ENCODE measurements at places on chromosomes 11 and 22. TPM values are rescaled to one million over a fixed set of nuclear protein-coding genes. Genes with fewer than 3 reads are reported as not detected.

GRCh38 chr22:49676783-49677494 is 150.7 kb downstream of the BRD1 start:
- no peak overlapping the region for H3K4me3 ChIP-seq
- H3K4me1 ChIP-seq, result no peaks in the 10 kb centered on the region
- H3K27me3 ChIP-seq, result no peaks in the 10 kb centered on the region
- no peak overlapping the region for H3K27ac ChIP-seq
- DNase-seq, result no peak

DNA sequence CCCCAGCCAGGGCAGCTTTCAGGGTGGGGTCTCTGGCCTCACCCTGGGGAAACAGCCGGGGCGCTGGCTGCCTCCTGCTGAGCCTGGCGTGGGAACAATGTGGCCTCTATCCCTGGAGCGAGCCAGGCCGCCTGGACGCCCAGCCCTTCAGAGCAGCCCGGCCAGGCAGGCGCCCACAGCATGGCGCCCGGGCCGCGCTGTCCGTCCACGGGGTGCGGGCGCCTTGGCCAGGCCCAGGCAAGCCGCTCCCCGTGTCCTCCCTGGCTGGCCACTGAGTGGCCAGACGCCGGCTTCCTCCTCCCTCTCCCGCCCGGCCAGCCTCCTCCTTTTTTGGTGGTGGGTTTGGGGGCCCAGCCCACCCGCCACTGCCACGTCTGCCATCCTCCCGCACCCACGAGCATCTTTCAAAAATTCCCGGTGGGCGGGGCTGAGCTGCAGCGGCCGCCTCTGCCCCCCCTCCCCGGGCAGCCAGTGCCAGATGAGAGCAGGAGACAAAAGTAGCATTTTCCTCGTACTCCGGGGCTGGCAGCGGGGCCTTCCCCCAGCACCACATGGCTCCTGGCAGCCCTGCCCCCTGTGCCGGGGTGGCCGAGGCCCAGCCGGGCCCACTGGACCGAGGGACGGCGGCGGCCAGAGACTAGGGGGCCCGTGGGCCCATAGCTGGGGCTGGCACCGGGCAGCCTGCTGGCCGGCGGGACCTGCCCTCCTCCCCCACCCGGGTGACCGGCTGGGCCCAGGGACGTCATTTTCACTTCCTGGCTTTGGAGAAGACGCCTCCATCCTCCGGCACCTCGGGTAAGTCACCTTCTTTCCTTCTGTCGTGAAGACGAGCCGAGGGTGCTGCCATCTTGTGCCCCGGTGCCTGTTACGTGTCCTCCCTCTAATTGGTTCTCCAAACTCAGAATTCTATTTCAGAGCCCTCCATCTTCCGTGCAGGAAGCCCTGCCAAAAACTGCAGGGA is 70.2 kb upstream of the PPARA start:
- no peaks in the 10 kb centered on the region for H3K27me3 ChIP-seq
- peaks cover 5% of the 10 kb centered on the region for H3K36me3 ChIP-seq

GRCh38 chr11:132068556-132068955 is 698.1 kb downstream of the NTM start:
- DNase-seq, result no peak
- no peaks in the 10 kb centered on the region for H3K27me3 ChIP-seq
- no peak overlapping the region for H3K27ac ChIP-seq
- no peaks in the 10 kb centered on the region for H3K36me3 ChIP-seq

DNA sequence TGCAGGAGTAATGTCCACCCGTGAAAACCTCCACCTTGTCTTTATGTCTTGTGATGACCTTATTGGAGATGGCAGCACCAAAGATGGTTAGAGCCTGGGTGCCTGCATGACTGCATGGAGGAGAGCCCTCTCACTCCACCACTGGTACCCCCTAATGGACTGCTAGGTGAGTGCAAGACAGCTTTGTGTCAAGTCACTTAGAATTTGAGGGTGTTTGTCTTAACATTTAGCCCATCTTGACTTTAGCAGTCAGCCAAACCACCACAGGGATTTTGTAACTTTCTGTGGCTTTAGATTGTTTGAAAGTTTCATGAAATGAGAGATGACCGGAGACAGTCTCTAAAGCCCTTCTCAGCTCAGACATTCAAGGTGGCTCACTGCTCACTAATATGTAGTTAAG is 232.9 kb upstream of the NCAM1 start:
- no peaks in the 10 kb centered on the region for H3K4me1 ChIP-seq
- H3K27me3 ChIP-seq, result no peaks in the 10 kb centered on the region
- H3K27ac ChIP-seq, result no peak overlapping the region
- DNase-seq, result no peak

DNA sequence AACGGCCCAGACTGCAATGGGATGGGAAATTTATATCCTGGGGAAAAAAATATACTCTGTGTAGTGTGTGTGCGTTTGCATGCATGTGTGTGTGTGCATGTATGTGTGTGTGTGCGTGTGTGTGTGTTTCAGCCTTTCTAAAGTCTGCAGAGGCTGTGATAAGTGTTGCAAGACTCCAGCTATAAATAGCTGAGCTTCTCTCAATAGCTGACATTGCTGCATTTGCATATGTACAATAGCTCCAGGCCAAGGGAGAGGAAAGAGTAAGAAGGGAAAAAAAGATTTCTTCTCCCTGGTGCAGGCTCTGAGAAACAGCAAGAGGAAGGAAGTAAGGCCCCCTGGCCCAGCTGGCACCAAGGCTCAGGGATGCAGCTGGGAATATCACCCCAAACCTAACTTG is 483.0 kb downstream of the MN1 start:
- no peaks in the 10 kb centered on the region for H3K27me3 ChIP-seq
- no peak overlapping the region for H3K27ac ChIP-seq
- H3K4me1 ChIP-seq, result peaks cover 33% of the 10 kb centered on the region

- no peak overlapping the region for H3K27ac ChIP-seq
- H3K27me3 ChIP-seq, result no peaks in the 10 kb centered on the region
- H3K4me1 ChIP-seq, result peaks cover 5% of the 10 kb centered on the region
- no peak overlapping the region for H3K4me3 ChIP-seq
- no peaks in the 10 kb centered on the region for H3K36me3 ChIP-seq
These were observed 3.9 kb downstream of the TNNT3 start for GRCh38 chr11:1923201-1923956.

DNA sequence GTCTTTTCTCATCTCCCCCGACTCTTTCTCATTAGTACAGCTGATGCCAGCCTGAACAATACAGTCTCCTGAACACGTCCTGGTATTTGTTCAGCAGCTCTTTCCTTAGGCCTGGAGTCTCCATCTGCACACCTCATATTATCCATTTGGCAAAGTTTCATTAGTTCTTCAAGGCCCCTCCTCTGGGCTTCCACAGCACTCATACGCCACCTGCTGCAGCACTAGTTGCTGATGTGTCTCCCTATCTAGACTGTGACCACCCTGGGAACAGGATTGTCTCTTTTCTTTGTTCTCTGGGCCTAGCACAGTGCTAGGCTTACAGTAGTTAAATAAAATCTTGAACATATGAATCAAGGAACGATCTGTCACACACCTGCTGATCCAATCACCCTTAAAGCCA is 17.2 kb downstream of the DCHS1 start:
- peaks cover 28% of the 10 kb centered on the region for H3K4me1 ChIP-seq
- H3K4me3 ChIP-seq, result no peak overlapping the region
- no peaks in the 10 kb centered on the region for H3K27me3 ChIP-seq
- DNase-seq, result no peak

DNA sequence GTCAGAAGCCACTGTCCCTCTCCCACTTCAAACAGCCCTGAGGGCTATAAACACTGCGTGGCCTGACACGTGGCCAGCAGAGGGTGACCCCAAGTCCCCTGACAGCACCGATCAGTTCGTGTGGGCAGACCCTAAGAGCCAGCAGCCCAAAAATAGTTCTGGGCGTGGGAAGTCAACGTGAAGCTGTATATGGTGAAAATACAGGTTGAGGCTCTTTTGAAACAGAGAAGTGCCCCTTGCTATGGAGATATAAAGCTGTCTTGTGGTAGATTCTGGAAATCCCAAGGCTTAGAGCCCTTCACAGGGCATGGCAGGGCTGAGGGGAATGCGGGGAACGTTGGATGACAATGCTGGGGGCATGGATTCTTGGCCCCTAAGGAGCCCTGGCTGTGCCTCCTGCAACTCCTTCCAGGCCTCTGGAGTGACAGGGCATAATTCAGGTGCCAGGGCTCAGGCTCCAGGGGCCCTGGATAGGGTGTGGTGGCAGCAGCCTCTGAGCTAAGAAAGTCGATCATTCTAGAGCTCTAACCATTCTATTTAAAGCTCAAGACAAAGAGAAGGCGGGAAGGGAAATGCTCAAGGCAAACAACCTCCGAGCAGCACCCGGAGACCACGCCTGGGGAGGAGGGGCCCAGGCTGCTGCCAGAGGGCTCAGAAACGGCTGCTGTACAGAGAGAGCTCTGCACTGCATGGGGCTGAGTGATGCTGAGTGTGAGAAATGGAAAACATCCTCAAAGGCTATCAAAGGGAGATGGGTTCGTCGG is 60.4 kb upstream of the CD5 start:
- no peaks in the 10 kb centered on the region for H3K27me3 ChIP-seq
- peak; percentile 82 for DNase-seq
- H3K36me3 ChIP-seq, result no peaks in the 10 kb centered on the region
- peaks cover 7% of the 10 kb centered on the region for H3K4me1 ChIP-seq

- no peaks in the 10 kb centered on the region for H3K27me3 ChIP-seq
- H3K4me3 ChIP-seq, result peak overlapping the region; percentile 41
- peak overlapping the region; percentile 80 for H3K27ac ChIP-seq
These were observed 32.3 kb downstream of the NEAT1 start for GRCh38 chr11:65454696-65455456.

DNA sequence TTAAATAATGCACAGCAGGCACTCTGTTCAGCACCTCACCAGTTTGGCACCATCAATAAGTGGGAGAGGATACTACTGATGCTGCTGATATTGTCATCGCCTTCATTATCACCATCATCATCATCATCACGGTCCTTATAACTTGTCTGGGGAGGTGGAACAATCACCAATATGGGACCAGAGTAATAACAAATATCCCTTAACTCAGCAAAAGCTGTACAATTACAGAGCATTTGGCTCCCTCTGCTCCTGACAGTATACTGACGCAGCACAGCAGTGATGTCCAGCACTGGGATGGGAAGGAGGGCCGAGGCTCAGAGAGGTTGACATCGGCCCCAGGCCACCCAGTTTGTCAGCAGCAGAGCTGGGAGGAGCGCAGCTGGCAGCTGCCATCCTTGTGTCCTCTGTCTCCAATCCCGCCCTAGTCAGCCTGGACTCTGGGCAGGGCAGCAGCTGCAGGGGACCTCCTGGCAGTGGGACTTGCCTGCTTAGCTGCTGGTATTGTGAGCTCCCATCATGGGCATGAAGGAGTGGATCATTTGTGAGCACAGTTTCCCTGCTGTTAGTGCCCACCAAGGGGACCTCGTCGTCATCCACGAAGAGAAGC is 90.0 kb downstream of the DHCR7 start:
- H3K4me1 ChIP-seq, result no peaks in the 10 kb centered on the region
- H3K36me3 ChIP-seq, result no peaks in the 10 kb centered on the region
- H3K27me3 ChIP-seq, result no peaks in the 10 kb centered on the region
- no peak for DNase-seq
- H3K4me3 ChIP-seq, result no peak overlapping the region

DNA sequence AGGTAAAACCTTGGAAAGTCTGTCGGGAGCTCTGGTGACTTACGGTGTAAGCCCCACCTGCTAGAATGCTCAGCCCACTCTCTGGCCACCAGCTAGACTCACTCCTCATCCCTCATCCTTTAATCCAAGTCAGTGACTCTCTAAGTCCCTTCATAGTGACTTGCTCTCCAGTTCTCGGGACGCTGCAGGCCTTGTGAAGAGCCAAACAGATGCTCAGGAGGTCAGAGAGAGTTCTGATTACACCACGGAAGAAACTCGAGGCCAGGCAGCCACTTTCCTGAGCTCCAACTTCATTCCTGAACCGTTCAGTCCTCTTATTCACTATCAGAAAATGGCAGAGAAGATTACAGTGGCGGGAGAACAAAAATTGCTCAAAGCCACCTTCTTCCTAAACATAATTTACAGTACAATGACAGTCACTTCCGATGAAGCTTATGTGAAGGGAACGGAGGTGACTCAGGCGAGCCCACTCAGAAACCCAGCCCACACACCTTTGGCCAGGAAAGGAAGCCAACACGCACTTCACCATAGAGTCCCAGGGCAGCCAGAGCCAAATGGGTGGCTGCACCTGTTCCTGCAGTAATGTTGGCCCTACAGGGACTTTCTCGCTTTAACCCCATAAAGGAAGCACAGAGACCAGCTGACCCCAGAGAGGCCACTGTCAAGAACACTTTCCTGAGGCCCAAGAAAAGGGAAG is 100.4 kb downstream of the GALNT18 start:
- no peak overlapping the region for H3K27ac ChIP-seq
- no peaks in the 10 kb centered on the region for H3K27me3 ChIP-seq
- no peak overlapping the region for H3K4me3 ChIP-seq
- H3K4me1 ChIP-seq, result no peaks in the 10 kb centered on the region
- no peak for DNase-seq

GRCh38 chr11:130477586-130478203 is 29.2 kb downstream of the ADAMTS15 start:
- H3K4me1 ChIP-seq, result no peaks in the 10 kb centered on the region
- H3K27ac ChIP-seq, result peak overlapping the region; percentile 57

DNA sequence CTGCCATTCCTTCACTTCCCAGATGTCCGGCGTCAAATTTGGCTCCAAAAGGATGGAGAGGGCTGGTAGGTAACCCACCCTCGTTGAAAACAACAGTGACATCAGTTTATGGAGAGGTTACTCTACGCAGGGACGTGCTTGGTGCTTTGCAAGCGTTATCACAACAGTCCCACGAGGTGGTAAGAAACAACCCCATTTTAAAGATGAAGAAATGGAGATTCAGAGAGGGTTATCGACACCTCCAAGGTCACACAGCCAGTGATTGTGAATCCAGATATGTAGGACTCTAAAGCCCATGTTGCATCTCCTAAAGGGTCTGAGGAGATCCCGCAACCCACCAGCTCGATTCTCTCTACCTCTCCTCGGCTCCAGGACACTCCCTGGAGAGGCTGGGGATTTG is 773 bp downstream of the MIAT start:
- H3K4me1 ChIP-seq, result peaks cover 8% of the 10 kb centered on the region
- H3K36me3 ChIP-seq, result no peaks in the 10 kb centered on the region
- no peak overlapping the region for H3K27ac ChIP-seq
- DNase-seq, result no peak
- peaks cover 12% of the 10 kb centered on the region for H3K27me3 ChIP-seq

GRCh38 chr22:43750751-43751150 is 61.4 kb downstream of the EFCAB6 start:
- no peaks in the 10 kb centered on the region for H3K27me3 ChIP-seq
- no peaks in the 10 kb centered on the region for H3K4me1 ChIP-seq
- DNase-seq, result no peak
- no peaks in the 10 kb centered on the region for H3K36me3 ChIP-seq
- no peak overlapping the region for H3K4me3 ChIP-seq

GRCh38 chr22:47929073-47929472 is 1166.6 kb downstream of the TBC1D22A start:
- no peak overlapping the region for H3K4me3 ChIP-seq
- H3K4me1 ChIP-seq, result no peaks in the 10 kb centered on the region
- H3K27me3 ChIP-seq, result no peaks in the 10 kb centered on the region
- no peak overlapping the region for H3K27ac ChIP-seq
- H3K36me3 ChIP-seq, result no peaks in the 10 kb centered on the region
- no peak for DNase-seq

Gene SLCO2B1
- 44.6 TPM for total RNA-seq

Gene GDPD4
- not detected for total RNA-seq

Gene SIK3
- total RNA-seq, result 60.1 TPM

Gene HBB
- total RNA-seq, result not detected

Gene OR52E8
- total RNA-seq, result not detected

Gene POLD3
- total RNA-seq, result 19.8 TPM

Gene ZNF74
- total RNA-seq, result 12.0 TPM

Gene DUSP8
- 11.7 TPM for total RNA-seq

Gene TSGA10IP
- total RNA-seq, result not detected

Gene PDGFB
- total RNA-seq, result 3.5 TPM

Gene OR8G1
- total RNA-seq, result 0.13 TPM

All from Peyer's patch (tissue), 4 donors.